ENCODE measurements at places on chromosomes 6 and 20. TPM values are rescaled to one million over a fixed set of nuclear protein-coding genes. Genes with fewer than 3 reads are reported as not detected.

Gene AHI1
- 22.8 TPM for total RNA-seq

Gene TGM3
- not detected for total RNA-seq

Gene SLC17A2
- total RNA-seq: not detected

Gene SERPINB6
- total RNA-seq: 83.9 TPM

Gene WFDC9
- not detected for total RNA-seq

Gene ARG1
- total RNA-seq: not detected

Gene KIF16B
- total RNA-seq: 9.8 TPM

DNA sequence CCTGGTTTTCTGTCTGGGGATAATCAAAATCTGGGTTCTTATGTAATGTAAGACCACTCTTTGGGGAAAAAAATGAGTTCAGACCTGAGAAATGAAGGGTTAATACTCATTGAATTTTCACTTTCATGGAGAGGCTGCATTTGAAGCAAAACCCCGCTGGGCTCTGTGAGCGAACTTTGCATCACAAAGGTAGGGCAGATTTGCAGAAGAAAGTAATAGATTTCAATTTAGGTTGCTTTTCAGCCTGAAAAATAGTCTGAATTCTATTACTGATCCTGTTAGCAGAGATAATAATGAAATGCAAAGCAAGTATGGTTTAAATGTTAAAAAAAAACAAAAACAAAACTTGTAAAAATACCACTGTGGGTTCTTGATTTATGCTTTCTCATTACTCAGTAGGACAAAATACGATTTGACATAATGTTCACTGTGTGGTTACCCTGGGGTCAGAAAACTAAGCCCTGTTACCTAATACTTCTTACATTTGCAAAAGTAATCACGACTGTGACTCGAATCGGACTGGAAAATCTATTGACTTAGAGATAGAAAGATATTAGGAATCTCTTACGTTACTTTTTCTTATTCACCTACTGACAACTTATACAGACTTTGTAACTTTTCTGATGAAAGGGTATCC lies 72.2 kb downstream of the UST start:
- DNase-seq: no peak

DNA sequence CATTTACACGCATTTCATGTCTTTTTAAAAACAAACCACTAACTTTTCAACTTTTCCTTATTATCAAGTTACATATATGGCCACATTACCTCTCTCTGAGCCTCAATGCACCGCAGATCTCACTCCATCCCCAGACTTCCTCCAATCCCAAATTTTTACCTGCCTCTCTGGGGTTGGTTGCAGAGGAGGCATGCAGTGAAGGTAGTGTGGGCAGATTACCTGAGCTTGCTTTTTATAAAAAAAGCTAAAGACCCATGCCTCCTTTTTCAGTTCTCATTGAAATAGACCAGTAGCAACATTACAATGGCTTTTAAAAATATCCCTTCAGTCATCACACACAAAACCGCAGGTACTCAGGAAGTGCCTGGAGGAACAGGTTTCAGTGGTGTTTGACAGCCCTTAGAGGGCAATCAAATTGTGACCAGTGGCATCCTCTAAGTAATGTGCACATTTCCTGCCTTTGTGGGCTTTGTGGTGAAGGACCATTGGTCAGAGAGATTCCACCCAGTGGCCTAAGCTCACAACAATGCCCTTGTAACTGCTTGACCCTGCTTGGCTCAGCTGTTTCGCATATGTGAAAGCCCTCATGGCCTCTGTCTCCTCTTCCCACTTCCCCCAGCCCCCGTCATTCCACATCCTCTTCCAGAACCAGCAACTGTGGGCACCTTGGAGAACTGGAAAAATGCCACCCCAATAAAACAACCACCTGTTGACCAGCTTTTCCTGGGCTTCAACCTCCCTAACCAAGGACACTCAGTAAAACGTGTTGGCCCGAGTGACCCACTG lies 30.2 kb upstream of the IL17A start:
- DNase-seq: peak; percentile 12

DNA sequence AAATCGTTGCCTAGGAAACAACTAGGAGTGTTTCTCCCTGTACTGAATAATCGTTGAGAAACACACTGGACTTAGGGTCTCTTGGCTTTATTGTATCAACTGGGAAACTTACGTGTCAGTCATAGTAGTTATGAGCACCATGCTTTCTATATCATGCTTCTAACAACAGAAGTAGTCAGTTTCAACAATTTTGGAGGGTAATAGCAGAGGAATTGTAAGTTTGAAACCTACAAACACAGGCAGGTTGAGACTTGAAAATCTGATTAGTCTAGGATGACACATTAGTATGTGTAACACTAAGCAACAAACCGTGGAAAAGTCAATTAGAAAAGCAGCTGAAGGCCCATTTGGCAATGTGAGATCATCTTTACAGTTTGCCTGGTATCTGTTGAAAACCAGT lies 43.9 kb upstream of the FABP7 start:
- no peak for DNase-seq

GRCh38 chr20:59371431-59371830 lies 71.0 kb downstream of the EDN3 start:
- no peak for DNase-seq

DNA sequence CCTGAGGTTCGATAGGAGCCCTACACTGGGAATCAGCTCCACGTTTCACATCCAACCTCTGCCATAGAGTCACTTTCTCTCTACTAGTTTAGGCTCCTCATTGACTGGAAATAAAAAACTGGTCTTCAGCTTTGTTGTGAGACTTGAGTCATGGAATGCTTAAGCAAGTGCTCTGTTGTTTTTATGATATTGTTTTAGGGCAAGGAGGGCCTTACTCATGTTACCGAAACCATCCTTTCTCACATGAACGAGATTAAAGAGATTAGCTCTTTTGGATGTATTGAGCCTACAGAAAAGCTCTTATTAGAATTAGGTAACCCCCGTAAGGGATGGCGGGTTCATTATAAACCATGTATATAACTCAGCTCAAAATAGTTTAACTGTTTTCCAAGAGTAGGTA lies 6.9 kb upstream of the MOCS1 start:
- no peak for DNase-seq

- no peak for DNase-seq
These were observed 13.9 kb upstream of the RANBP9 start for GRCh38 chr6:13725570-13725969.

DNA sequence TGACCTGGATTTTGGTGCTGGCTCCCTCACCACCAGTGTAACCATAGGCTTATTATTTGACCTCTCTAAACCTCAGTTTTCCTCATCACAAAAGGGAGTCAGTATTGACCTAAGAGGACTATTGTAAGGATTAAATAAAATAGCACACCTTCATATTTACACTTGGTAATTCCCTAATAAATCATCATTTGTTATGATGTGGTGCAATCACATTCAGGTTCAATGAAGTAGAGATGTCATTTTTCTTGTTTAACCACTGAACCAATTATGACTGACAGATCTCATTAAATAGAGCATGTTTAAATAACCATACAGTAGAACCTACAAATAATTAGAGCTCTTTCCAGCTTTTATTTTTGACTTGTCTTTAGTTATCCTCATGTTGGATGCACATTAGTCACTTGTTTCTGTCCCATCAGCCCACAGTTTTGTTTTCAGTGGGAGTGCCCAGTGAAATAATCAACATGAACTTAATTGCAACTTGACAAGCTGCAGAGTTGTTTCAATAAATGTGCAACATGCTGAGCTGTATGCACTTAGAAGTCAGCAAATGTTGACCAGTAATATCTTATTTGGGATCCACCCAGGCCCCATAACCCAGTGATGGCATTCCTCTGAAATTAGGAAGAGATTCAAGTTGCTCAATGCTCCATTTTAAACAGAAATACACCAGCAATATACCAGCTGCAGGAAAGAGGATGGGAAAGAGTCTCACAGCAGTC lies 451.7 kb upstream of the MARCKS start:
- no peak for DNase-seq

GRCh38 chr6:100809346-100809745 lies 71.8 kb downstream of the ASCC3 start:
- DNase-seq: peak; percentile 9

- no peak for DNase-seq
These were observed 214.5 kb downstream of the TAF4 start for GRCh38 chr20:61850926-61851900.

DNA sequence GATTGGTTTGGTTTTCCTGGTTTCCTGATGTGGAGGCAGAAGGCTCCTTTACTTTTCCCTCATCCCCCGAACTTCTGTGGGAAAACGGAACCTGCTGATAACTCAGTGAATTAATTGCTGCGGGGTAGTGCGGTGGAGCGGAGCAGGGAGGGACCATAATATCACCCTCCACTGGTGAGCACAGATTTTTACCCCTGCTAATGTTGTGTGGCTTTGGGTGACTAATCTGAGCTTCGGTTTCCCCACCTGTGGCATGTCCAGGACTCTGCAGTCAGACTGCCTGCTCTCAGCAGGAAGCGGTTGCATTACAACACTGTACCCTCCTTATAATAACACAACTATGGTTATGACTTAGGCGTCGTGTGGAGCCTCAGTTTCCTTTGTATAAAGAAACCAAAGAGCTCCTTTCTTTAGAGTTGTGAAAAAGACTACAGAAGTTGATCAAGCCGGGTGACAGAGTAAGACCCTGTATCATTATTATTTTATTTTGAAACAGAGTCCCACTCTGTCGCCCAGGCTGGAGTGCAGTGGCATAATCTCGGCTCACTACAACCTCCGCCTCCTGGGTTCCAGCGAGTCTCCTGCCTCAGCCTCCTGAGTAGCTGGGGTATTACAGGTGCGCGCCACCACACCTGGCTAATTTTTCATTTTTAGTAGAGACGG lies 2.2 kb upstream of the ID1 start:
- peak; percentile 93 for DNase-seq

- no peak for DNase-seq
These were observed 54.2 kb downstream of the NFATC2 start for GRCh38 chr20:51488331-51488730.

- DNase-seq: no peak
These were observed 29.9 kb upstream of the MTHFD1L start for GRCh38 chr6:150835620-150836019.

- peak; percentile 92 for DNase-seq
These were observed 177.7 kb upstream of the MCHR2 start for GRCh38 chr6:100171533-100172321.

DNA sequence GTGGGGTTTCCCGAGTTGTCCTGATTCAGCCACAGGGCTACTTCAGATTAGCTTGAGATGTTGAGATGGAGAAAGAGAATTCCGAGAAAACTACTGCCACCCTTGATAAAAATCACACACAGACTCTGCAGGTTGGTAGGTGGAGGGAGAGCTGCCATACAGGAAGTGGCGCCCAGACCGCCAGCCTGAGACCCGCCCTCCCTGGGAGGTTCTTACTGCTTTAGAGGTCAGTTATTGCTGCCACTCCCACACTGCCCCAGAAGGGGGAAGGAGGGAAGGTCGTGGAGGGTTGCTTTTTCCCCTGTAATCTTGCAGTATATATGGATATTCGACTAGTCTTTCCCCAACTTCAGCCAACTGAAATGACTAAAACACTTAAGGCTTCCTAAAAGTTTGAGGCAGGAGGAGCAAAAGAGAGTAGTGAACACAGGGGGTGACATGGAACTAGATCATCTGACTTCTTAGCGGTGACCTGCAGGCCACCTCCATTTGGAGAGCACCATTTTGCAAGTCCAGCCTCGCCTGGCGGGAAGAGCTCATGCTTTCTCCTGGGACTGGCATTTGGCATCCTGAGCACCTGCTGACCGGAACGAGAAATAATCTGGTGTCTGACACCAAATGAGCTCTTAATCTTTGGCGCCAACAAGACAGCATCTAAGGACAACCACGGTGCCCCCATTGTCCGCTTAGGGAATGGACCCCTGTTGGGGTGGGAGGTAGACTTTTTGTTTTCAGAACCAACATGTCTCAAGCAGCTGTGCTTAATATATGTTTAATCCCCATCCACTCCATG lies 35.7 kb upstream of the SLC22A1 start:
- no peak for DNase-seq

- no peak for DNase-seq
These were observed 138.9 kb upstream of the RALGAPA2 start for GRCh38 chr20:20851385-20851784.

Data from fibroblast of lung (primary cell).